ENCODE measurements at places on chromosomes 2 and 18.

DNA sequence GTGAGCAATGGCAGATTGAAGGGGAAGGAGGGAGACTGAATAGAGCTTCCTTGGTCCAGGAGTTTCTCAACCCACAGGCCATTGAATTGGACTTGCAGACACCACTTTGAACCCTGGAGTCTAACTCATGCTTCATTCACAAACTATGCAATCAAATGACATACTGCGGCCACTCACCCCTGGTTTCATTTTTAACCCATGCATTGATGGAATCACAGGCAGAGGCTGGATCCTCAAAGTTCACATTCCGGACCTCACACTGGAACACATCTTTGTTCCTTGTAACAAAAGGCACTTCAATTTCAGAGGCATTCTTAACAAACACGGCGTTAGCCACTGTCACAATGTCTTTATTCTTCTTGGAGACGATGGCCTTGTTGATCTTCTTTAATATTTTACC, 40.7 kb downstream of the MRPL44 start:
- no peak for DNase-seq

DNA sequence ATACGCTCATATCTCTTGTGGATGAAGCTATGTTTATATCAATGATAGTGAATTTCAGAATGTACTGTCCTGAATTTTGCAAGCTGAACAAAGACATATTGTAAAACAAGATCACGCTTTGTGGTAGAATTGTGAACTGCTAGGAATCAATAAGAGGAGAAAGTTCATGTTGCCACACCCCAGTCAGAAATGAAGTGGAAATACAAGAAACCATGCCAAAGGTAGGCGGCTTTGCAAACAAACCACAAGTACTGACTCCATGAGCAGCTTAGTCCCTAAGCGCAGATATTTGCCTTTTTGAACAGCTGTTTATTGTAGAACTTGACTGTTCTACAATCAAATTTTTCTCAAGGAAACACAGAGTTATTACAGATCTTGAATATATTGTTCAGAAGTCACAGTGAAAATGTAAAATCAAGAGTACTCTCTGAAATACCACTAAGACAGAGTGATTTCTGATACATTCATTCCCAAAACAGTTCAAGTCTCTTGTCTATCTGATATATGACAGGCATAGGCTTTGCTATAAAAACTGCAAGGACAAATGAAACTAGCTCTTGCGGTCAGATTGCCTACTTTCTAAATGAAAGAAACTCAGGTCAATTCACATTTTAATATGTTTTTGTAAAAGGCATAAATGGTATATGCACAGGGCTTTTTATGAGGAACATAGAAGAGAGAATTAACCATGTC, 120.9 kb upstream of the CDH19 start:
- no peak for DNase-seq

DNA sequence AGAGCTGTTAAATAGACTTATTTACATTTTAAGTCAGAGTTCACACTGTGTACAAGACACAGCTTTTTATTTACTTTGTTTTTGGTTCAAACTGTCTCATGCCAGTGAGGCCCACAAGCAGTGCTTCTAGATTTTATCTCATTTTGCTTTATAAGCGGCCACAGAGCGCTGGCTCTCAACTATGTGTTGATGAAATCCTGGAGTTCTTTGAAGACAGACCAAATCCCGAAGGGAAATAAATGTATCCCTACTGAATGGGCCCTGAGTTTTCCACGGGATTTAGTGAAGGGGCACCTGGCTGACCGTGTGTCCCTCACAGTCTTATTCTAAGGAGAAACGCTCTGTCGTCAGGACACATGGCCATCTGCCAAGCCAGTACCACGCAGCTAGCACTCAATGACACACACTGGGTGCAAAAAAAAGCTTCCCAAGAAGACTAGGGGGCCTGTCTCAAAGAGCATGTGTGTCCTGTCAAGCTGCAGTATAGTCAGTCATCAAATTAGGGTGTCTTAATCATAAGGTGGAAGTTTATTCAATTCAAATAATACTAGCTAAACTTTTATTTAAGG, 23.4 kb downstream of the LYPD1 start:
- no peak for DNase-seq

DNA sequence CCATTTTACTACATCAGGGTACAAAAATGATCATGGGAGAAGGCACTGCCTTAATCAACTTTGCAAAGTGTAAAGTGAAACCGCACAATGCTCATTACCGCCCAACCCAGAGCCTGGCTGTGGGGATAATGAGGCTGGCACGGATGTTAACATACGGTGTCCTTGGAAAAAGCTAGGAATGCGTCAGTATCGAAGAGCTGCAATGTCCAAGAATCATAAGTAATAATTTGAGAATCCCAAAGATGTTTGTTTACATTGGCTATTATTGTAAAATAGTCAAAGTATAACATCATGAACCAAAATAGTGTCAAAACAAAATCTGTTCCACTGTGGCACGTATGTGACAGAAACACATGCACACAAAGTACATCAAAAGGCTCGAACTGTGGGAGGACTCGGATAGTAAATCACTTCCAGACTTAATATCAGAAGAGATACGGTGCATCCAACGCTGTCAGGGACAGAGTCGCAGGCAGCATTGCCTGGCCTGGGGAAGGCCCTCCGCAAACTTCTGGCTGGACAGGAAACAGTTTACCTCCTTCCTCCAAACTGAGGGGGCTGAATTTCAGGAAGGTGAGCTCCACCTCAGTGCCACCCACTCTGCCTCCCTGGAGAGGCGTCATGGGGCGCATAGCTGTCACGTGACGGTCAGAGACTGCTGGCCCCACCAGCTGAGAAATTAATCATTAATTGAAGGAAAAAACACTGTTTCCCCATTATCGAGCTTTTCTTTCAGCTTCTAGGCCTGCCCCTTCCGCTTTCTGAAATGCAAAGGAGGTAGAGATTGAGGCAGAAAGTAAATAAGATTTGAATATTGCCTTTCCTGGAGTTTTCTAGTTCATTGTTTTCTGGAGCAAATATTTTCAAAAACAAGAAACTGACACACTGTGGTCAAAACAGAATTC, 1.8 kb upstream of the ID2 start:
- peak; percentile 77 for DNase-seq

GRCh38 chr2:12442476-12442847, 274.3 kb upstream of the TRIB2 start:
- no peak for DNase-seq

DNA sequence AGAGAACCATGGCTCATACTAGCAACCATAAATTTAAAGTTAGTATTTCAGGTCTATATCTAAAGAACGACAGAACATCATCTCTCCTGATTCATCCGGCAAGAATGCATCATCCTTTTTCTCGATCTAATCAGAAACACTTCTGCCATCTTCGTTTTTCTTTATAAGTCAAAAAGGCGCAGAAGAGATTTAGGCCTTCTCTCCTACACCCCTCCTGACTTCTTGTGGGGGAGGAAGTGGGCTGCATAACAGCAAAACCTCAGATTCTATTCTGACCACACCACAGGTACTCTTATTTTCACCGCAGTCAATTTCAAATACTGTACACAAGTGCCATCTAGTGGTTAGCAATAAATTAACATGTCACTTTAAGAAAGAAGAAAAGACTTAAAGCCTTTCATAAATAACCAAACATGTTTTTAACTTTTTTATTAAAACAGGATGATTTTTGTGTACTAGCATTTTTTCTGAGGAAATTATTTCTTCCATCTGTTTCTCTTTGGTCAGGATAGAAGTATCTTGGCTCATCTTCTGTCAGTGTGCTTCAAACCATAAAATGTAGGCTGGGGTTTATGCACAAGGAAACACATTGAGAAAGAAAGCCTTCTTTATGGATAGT, 48.4 kb upstream of the PIK3C3 start:
- no peak for DNase-seq

- no peak for DNase-seq
Measured at GRCh38 chr2:240574386-240575100, 6.3 kb downstream of the RNPEPL1 start.

- no peak for DNase-seq
Measured at GRCh38 chr18:28127763-28128658, 48.9 kb downstream of the CDH2 start.
